Activated T-cell treated with anti-CD3 and anti-CD28 coated beads, Interleukin-2, amount 50 U/mL, for 4 hours (primary cell): ENCODE measurements at places on chromosomes 7 and 10.

- no peak for DNase-seq
Observed at GRCh38 chr7:114825423-114825951, 96.4 kb upstream of the MDFIC start.

DNA sequence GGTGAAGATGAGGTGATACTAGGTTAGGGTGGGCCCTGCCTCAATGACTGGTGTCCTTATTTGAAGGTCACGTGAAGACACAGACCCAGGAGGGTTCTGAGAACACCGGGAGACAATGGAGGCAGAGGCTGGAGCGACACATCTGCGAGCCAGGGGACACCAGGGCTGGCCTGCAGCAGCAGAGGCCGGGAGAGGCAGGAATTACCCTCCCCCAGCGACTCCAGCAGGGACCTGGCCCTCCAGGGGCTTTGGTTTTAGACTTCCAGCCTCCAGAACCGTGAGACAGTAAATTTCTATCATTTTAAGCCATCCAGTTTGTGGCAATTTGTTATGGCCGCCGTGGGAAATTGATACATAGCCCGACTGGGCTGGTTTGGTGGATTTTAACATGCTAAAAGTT, 152.2 kb downstream of the DNAJB6 start:
- DNase-seq: no peak

DNA sequence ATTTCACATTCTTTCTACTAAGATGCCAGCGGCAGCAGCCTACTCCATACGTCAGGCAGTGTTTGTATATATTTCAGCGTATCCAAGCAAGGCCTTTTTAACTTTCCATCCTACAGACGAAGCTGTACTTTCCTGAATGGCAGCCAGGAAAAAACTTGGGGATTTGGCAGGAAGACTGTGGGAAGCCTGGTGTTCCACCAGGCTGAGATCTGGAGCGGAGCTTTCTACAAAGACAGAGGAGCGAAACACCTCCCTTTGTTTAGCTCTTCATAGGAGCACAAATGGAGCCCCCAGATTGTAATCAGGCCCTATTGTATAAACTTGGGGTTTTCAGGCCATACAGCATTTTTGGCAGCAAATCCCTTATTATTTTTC, 143.8 kb downstream of the TES start:
- DNase-seq: no peak

- DNase-seq: no peak
Observed at GRCh38 chr10:58517491-58518355, 5.1 kb downstream of the BICC1 start.

DNA sequence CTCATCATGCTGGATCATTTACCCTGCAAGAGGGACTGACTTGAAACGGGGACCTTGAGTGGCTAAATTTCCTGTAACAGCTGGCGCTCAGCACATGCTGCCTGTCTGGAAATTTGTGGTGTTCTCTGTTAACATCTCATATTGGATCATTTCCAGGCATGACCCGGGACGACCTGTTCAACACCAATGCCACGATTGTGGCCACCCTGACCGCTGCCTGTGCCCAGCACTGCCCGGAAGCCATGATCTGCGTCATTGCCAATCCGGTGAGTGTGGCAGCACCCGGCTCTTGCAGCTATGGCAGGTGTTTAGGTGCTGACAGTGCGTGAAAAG, 9.9 kb downstream of the MDH2 start:
- no peak for DNase-seq

GRCh38 chr10:114571316-114571999, 86.6 kb downstream of the ABLIM1 start:
- no peak for DNase-seq
